ENCODE measurements at places on chromosomes 4 and X.

DNA sequence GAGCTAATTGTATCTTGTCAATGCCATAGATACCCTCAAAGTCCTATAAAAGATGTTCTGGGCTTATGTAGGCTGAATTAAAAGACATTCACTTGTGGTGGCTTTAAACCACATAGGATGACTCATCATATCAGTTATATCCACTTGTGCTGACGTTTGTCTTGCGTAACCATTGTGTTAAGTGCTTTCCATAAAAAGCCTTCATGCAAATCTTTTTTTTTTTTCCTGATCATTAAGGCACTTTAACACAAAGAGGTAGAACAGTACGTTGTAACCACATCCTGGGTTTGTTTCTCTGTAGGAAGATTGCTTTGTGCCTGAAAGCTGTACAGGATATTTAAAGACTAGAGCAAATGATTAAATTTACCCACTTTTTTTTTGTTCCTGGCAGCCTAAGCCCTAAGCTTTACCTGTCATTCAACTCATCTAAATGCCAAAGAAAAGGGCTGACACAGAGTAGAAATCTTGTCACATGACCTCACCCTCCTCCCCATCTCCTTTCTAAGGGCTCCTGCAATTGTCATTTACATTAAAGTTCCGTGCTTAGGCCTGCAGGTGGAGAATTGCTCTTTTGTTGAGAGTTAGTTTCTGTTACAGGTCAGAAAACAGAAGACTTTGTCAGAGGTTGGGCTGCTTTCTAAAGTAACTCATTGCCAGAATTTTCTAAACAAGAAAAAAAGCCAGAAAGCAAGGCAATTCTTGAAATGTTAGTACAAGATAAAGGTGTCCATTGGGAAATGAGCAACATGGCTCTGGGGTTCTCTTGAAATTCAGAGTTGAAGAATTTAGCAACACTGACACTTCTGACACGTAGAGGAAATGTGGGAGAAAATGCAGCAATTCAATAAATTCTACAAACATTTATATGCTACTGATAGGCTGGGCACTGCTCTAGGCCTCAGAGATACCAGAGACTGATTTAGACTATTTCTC, 555.6 kb downstream of the PPARGC1A start:
- no peak for DNase-seq

DNA sequence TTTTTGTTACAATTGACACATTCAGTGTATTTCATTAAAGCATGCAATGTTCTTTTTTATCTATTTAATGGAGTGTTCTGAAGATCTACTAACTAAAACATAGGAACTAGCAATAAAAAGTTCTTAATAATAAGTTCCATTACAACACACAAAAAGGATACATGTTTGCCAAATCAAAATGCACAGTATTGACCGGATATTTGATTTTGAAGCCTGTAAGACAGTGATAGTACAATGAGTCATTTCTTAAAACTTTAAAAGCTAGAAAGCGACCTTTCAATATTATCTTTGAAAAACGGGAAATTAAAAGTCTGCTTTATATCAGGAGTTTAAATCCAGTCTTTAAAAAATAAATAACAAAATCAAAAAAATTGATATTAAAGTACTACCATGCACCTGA, 2.4 kb upstream of the PRDM5 start:
- no peak for DNase-seq

- DNase-seq, result no peak
Observed at GRCh38 chr4:113462286-113462685, 299.3 kb downstream of the CAMK2D start.

DNA sequence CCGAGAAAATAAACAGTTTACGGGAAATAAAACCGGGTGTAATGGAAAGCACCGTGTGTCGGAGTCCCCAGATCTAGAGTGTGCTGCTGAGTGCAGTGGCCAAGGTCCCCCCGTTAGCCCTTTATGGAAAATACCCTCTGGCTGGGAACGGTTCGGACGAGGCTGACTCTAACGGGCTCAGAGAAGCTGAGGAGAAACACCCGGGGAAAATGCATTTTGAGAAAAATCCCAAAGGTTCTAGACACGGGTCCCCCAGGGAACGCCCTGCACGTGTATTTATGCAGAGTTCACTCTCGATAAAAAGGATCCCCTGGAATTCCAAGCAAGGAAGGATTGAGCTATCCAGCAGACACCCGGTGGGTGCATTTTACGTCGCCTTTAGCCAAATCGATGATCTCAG, 177.2 kb downstream of the CRLF2 start:
- DNase-seq, result no peak

DNA sequence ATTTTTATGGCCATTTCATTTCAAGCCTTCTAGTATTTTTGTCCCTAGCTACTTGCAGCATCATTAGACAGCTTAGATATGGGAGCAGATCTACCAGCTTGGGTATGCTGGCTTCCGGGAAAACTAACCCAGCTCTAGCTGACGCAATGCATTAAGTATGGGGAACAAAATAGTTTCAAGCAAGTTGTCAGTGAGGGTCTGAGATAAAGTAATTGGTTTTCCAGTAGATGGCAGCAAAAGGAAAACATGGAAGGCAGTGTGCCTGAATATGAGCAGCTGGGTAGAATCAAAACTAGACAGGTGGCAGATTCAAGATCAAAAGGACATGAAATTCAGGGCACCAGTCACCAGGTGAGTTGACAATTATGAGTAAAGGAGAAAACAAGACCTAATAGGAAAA, 340.9 kb upstream of the CTSO start:
- DNase-seq, result no peak

- DNase-seq, result peak; percentile 47
Observed at GRCh38 chrX:71282514-71283402, 677 bp upstream of the NONO start.

DNA sequence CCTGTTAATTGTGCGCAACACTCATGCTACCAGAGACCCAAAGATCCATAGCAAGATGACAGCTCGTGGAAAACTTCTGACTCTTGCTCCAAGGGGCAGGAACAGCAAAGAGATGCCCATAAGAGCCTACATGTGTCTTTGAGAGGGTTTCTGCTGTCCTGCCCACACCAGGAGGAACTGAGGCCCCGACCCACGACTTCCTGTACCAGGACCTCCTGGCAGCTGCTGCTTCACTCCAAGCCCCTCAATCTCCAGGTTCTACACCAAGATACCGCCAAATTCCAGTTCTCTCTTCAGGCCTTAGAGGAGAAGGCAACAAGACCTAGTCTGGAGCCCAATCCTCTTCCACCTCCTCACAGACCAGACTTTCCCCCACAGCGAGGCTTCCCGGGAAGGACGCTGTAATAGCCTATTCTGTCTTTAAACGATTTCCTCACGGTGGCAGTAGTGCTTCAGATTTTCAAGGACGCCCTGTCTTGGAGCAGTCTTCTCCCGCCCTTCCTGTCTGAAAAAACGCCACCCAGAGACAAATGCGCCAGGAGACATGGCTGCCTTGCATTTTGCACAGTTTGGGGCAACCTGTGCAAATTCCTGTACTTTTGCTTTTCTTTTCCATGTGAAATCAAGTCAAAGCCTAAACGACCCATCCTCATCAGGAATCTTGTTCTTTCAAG, 230.2 kb upstream of the STK26 start:
- DNase-seq, result peak; percentile 89

DNA sequence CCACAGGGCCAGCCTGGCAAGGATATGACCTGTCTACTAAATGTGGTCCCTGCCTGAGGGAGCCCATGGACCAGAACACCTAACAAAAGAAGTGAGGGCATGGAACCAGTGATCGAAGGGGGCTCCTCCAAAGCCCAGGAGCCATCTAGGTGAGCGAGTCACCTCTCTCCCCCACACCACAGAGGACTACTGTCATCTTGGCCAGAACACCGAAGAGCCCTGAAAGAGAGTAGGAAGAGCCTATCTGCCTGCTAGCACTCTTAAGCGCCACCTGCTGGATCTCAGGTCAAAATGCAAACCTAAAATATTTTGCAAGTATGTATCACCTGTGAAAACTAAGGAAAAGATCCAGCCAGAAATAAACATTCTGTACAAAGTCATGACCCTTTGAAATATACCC, 137.9 kb upstream of the ZXDB start:
- DNase-seq, result no peak

DNA sequence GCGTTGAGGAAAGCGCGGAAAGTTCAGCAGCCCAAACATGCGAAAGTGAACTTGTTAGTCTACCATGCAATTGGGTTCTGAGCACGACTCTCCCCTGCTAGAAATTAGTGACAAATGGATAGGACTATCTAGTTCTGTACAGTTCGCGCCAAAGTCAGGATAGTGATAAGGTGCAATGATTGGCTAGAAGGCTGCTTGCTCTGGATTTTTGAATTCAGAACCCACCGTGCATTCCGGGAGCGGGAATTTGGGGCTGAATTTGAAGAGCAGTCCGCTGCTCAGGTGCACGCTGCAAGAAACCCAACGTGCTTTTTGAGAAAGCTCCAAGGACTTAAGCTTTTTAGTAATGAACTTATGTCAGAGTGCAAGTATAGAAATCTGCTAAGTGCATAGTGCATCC, 732 bp upstream of the ESX1 start:
- no peak for DNase-seq

GRCh38 chrX:107675823-107676555, 47.7 kb downstream of the PRPS1 start:
- no peak for DNase-seq

- DNase-seq, result no peak
Observed at GRCh38 chr4:165711436-165711835, 161.6 kb upstream of the TLL1 start.

- no peak for DNase-seq
Observed at GRCh38 chr4:141131723-141132071, 1.6 kb downstream of the RNF150 start.

- no peak for DNase-seq
Observed at GRCh38 chrX:101958139-101958538, 26.3 kb upstream of the ZMAT1 start.

GRCh38 chr4:47367761-47368160, 95.7 kb downstream of the COMMD8 start:
- no peak for DNase-seq

GRCh38 chr4:98838977-98839618, 89.8 kb downstream of the EIF4E start:
- DNase-seq, result no peak

GRCh38 chr4:62199291-62199810, 999.2 kb downstream of the ADGRL3 start:
- no peak for DNase-seq

DNA sequence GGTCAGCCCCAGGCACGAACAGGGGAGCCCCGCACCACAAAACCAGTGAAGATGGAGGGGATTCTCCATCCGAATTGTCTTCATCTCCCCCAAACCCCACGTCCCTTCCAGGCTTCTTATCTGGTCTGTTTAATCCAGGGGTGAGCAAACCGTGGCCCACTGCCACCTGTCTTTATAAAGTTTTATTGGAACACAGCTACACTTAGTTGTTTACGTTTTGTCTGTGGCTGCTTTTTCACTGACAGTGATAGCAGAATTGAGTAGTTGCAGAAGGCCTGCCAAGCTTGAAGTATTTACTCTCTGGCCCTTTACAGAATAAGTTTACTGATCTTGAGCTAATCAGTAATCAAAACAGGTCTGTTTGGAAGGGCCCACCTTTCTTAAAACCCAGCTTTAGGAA, 324.0 kb downstream of the ARHGAP10 start:
- no peak for DNase-seq

DNA sequence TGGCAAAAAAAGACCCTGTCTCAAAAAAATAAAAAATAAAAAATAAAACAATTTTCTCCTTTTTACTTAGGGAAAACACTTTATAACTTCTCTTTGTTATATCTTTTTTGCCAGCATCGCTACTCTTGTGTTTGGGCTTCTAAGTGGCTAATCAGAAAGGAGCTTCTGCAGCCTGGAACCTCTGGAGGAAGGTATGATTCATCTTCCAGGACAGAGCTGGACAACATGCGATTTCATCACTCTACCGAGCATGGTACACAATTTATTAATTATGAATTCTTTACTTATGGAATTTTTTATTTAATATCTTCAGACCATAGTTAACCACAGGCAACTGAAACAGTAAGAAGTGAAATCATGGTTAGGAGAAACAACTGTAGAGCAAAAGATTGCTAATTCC, 1254.3 kb upstream of the AGA start:
- no peak for DNase-seq

DNA sequence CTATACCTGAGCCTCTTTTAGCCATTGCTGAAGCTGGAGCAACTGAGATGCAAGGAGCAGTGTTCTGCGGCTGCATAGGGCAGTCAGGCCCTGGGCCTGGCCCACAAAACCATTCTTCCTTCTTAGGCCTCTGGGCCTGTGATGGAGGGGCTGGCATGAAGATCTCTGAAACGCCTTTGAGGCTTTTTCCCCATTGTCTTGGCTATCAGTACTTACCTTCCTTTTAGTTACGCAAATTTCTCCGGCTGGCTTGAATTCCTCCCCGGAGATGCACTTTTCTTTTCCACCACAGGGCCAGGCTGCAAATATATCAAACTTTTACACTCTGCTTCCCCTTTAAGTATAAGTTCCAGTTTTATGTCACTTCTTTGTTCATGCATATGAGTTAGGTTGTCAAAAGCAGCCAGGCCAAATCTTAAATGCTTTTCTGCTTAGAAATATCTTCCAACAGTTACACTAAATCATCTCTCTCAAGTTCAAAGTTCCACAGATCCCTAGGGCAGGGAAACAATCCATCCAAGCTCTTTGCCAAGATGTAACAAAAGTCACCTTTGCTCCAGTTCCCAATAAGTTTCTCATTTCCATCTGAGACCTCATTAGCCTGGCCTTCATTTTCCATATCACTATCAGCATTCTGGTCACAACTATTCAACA, 194.4 kb upstream of the PCDH7 start:
- no peak for DNase-seq

- DNase-seq, result no peak
Observed at GRCh38 chr4:38254825-38255224, 294.6 kb downstream of the PTTG2 start.

- no peak for DNase-seq
Observed at GRCh38 chr4:663046-663437, 11.0 kb downstream of the ATP5ME start.

DNA sequence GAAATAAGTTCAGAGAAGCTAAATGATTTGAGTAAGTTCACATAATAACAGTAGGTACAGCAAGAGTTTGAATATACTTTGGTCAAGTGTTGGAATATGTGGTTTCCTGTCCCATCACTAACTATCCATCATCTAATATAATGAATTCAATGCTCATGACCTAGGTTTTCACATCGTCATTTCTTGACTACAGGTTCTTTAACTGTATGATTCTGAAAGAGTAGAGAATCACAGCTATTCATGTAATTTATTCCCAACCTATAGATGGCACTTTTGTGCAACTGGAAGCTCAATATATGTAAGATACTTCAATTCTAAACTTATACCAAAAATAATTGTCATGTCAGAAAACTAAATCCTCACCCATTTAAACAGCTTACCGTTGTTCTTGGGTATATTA, 53.1 kb downstream of the TIGD2 start:
- no peak for DNase-seq

DNA sequence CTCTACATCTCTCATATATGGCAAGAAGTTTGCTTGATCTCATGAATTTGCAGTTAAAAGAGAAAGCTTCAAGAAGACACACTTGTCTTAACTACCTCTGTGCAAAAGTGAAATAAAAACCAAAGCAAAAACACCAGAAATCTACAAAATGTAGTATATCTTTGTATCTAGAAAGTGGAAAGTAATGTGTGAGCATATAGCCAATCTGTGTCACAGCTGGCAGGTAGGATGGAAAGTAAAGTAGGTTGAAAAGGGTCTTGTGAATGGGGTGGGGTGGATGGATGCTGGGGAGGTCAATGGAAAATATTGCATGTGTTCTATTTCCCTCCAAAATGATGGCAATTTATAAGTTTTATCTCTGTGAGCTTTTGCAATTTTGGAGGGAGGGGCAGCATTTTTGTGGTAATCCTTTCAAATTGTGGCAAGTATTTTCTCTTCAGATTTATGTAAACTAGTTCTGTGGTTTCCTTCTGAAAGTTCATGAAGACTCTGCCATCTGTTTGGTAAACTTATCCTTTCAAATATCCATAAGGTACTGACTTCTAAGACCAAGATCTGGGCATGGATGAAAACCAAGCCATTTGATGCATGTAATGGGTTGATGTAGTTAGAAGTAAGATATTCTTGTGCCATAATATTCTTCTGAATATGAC, 215.9 kb upstream of the GIMD1 start:
- DNase-seq, result no peak
